ENCODE measurements at places on chromosomes 12 and 14.

DNA sequence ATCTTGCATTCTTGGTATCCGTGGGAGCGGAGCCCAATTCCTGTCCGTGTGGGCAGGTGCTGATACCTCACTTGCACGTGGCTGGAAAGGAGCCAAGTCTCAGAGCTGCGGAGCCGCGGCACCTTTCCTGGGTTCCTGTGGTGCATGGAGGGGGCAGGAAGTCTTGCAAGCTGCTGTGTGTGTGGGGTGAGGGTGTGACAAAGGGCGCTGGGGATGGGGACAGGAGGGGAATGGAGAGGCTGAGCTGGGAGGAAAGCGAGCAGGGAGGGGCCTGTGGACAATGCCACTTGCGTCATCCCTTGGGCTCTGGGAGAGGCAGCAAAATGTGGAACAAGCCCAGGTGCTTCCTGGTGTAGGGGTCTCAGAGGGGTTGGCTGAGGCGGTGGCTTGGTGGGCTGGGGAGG is 86.7 kb downstream of the CALM1 start:
- no peak for DNase-seq

- no peak for DNase-seq
These were observed 1.9 kb upstream of the KRT78 start for GRCh38 chr12:52850681-52851080.

- no peak for DNase-seq
These were observed 452.1 kb upstream of the GARIN6 start for GRCh38 chr12:99195474-99195873.

DNA sequence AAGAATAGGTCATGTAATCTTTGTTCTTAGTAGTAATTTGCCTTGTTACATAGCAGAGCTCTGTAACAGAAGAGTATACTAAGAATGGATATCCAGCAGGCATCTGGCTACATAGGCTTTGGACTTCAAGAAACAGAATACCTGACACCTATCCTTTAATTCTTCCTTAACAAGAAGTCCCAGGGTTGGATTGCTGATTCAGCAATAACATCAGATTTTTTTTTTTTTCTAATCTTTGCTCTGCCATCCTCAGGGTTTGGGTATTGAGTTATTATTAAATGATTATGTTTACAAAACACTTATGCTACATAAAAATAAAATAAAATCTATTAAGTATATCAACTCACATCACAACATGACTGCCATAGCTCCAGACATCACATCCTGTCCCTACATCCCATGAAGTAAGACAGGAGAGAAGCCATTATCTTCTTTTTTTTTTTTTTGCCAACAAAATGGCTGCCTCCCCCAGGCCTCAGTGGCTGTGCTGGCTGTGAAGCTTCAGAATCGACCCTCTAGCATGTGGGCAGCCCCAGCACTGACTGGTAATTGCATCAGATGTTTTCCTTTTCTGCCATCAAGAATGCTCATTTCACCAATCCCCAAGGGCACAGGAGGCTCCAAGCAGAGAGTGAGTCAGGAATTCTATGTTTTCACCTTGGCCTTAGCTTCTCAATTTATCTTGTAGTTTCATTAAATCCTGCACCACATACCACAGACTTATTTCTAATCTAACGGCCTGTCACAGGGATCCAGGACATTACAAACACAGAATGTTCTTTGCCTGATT is 186.2 kb downstream of the DICER1 start:
- no peak for DNase-seq

- no peak for DNase-seq
These were observed 23.0 kb downstream of the TSHR start for GRCh38 chr14:80978403-80978802.

DNA sequence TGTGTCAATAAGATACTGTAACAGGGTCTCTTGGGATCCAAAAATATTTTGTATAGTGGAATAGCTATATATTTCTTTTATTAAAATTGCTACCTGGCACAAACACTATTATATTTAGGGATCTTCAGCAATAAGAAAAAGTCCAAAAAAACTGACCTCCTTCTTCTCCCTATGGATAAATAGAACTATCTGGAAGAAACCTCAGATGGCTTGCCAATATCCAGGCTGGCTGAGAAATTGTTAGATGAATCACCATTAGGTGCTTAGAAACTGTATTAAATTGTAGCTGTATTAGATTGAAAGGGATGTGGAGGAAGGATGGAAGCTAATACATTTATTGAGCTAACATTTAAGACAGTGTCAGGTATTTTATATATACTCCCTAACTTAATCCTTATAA is 66.0 kb downstream of the SLC38A6 start:
- no peak for DNase-seq

Data from activated naive CD8-positive, alpha-beta T cell treated with anti-CD3 and anti-CD28 coated beads, Interleukin-2, amount 50 U/mL, for 16 hours (primary cell).